ENCODE measurements at places on chromosomes 4 and X. TPM values are rescaled to one million over a fixed set of nuclear protein-coding genes. Genes with fewer than 3 reads are reported as not detected.

GRCh38 chr4:138815811-138816210, 199.8 kb upstream of the NOCT start:
- DNase-seq = no peak

- no peak for DNase-seq
These were observed 2.8 kb downstream of the SH3D19 start for GRCh38 chr4:151322570-151322969.

- DNase-seq = no peak
These were observed 29.4 kb upstream of the CENPU start for GRCh38 chr4:184763150-184763780.

DNA sequence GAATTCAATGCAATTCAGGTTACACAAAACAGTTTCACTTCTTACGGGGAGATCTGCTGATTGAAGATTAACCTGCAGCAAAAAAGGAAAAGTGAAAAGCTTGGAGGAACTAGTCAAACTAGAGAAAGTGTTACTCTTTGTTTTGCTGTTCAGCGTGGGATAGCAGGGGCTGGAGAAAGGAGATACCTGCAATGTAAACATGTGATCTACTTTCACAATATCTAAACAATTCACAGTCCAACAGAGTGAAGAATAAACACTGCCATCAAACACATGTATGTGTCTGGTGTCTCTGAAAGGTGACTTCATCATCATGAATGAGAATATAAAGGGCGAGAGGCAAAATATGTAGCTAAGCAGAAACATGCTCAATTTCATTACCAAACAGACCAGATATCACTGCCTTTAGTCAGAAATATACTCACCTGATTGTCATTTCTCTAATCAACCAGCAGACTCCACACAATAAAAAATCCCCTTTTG, 26.4 kb downstream of the NIPAL1 start:
- no peak for DNase-seq

- DNase-seq = no peak
These were observed 252.6 kb downstream of the ANKRD50 start for GRCh38 chr4:124459941-124460310.

- DNase-seq = no peak
These were observed 214.9 kb upstream of the MAD2L1 start for GRCh38 chr4:120281581-120281980.

DNA sequence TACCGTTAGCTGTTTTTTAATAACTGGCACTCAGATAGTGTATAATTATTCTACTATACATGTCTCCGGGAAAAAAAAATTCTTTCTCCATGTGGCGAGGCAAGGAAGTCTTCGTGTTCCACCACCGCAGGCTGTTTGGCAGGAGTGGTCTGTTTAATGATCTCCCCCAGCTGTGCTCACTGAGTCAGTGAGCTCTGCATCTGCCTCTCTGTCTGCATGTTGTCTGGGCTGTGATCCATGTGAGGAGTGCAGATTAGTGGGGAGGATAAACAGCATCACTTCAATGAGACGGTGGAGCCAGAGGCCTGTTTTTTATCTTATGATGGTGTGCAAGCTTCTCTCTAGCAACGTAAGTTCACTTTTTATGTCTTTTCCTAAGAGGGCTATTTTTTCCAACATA, 69.8 kb downstream of the RPS3A start:
- peak; percentile 19 for DNase-seq

The HTN3 gene
- not detected for total RNA-seq

The FAM47A gene
- total RNA-seq = not detected

The RBMXL3 gene
- not detected for total RNA-seq

The TRIM60 gene
- not detected for total RNA-seq

The GSX2 gene
- not detected for total RNA-seq

The TCEAL6 gene
- total RNA-seq = not detected

All from left colon (tissue), 2 donors.